ENCODE measurements at places on chromosomes 7 and 10.

- ATAC-seq = peak; percentile 80
Measured at GRCh38 chr10:73920089-73920488, 9.2 kb downstream of the PLAU start.

DNA sequence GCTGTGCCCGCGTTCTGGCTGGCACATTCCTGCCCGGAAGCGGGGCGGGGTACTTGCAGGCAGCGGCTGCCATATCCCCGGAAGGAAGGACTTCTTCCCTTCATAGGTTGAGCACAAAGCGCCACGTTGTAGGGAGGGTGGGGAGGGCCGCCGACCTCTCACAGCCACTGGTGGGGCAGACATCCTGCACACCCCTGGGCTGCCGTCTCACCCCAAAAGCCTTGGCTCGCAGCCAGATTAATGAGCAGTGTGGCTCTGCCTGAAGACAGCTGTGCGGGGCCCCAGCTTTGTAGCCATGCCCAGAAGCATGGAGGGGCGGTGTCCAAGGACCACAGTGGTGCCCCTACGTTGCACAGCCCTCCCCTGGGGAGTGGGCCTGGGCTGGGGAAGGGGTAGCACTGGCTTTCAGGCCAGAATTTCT, 54.3 kb upstream of the DPYSL4 start:
- ATAC-seq = no peak

DNA sequence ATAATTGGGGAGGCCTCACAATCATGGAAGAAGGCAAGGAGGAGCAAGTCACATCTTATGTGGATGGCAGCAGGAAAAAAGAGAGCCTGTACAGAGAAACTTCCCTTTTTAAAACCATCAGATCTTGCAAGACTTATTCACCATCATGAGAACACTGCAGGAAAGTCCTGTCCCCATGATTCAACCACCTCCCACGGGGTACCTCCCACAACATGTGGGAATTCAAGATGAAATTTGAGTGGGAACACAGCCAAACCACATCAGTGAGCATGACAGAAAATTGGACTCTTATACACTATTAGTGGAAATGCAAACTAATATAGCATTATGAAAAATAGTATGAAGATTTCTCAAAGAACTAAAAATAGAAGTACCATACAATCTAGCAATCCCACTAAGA, 271.2 kb downstream of the MAGI2 start:
- no peak for ATAC-seq

DNA sequence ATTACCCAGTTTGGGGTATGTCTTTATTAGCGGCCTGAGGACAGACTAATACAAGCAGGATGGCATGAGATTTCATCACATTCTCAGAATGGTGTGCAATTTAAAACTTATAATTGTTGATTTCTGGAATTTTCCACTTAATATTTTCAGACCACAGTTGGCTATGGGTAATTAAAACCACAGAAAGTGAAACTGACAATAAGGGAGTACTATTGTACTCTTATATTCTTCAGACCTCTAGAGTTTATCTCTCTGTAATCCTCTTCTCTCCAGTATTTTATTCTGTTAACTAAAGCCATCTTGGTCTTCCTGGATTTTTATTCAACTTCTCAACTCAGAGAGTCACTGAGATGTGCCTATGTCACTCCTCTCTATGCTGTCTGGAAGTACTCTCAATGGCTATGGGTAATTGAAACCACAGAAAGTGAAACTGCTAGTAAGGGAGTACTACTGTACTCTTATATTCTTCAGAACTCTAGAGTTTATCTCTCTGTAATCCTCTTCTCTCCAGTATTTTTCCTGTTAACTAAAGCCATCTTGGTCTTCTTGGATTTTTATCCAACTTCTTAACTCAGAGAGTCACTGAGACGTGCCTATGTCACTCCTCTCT, 118.3 kb downstream of the PPP1R17 start:
- ATAC-seq = no peak

GRCh38 chr10:91462423-91462822, 52.3 kb downstream of the HECTD2 start:
- no peak for ATAC-seq

Data from gastroesophageal sphincter (tissue), 4 donors.